T-helper 17 cell (primary cell): ENCODE measurements at places on chromosomes 11 and 22.

DNA sequence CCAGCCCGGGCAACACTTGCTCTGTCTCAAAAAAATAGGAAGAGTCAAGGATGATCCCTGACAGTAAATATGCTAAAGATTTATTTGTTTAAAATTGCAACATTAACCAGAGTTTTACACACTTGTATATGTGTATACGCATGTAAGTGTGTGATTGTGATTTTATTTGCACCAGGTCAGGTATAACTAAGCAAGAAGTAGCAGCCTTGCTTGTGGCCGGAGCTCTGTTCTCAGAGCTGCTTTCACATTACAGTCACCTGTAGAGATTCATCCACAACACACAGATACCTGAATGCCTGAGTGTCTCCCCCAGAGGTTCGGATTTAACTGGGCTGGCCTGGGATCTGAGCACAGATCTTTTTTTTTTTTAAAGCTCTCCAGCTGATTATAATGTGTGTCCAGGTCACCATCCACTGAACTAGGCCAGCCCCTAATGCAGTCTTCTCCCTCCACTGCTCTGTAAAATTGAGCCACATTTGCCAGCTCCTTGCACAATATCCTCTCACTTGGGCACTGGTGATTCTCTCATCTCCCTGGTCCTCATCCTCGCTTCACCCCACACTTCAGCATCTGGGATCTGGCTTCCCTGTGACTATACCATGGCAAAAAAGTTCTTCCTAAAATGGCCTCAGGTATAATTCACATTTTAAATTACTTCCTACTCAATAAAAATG is 48.3 kb downstream of the LIF start:
- DNase-seq: no peak

DNA sequence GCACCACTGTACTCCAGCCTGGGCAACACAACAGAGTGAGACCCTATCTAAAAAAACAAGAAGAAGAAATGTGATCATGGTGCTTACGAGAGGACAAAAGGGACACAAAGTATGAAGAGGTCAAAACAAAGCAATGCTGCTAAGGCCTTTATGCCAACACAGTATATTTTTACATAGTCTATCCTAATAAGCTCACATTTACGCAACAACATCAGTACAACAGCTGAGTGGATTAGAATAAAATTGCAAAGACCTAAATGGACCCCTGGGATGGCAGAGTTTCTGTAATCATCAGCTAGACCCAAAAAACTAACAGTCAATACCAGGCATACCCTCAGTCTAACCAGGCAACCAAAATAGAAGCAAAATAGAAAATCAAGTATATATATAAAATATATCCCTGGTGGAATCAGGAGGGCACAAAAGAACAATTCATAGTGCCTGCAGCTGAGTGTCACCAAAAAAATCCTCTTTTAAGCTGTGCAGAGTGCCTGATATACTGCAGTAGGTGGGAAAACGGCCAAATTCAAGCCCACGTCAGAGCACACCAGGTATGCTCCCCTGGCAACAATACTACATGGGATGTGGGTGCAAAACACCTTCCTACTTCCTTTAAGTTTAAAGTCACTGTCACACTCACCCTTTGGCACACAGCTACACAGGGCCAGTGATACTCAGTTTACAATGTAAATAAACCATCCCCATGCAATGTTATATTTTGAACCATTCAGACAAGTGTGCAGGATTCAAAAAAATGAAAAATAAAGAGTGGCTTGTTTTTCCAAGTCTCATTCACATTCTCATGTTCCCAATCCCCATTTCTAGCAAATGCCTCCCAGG is 57.8 kb downstream of the RBFOX2 start:
- DNase-seq: no peak

DNA sequence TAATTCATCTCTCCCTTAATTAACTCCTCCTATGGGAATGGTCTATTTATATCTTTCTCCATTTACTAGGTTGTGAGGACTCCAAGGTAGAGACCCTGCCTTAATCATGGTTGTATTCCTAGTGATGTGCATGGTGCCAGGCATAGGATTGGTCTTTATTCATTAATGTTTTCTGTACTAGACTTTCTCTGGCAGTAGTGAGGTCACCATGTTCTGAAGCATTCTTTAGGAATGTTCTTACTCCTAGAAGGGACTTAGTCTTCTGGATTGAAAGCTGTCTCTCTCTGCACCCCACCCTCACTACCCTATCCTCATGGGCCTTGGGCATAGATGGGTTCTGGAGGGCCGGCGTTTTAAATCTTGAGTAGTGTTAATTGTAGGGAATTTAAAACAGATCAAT is 10.6 kb upstream of the INSC start:
- no peak for DNase-seq

DNA sequence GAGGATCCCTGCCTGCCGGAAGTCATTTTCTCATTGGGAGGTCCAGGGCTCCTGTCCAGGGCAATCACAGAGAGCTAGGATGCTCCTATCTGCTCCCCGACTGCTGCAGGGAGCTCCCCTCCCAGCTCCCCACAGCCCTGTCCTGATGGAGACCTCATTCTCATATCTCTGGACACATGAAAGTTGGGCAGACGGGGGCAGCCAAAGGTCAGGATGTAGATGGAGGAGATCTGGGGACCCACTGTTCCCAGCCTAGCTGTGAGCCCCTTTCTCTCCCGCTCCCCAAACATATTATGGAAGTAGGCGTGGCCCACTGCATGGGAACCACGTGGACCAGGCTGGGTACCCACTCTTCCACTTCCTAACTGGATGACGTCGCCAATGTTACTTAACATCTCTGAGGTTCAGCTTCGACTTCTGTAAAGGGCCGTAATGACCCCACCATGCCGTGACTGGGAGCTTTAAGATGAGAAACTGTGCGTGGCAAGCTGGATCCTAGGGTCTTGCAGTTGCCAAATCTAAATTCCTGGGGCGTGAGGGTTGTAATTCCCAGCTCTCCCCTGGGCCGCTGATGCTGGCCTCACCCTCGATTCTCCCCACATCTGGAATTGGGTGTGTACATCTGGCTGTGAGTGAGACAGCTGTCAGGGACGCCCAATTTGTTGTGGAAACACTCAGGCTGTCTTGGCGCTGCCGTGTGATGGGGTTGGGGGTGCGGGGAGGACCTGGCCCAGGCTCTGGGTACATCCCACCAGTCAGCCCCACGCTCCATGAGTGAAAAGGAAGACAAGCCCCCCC is 1.8 kb downstream of the CDC42EP2 start:
- no peak for DNase-seq

DNA sequence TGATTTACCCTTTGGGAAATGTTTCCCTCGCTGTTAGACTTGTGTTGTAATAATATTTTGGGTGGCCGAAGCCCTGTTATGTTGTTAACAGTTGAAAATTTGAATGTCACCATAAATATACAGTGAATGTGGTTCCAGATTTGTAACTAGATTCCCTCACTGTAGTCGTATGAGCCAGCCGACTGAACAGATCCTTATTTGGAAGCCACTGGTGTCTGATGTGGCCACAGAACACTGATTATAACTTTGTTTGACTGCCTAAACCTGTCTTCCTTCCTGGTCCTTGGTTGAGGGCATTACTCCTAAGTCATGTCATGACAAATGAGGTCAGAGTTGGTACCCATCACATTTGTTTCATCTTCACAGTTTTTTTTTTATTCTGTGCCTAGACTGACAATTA is 45.4 kb downstream of the YAP1 start:
- DNase-seq: no peak

- no peak for DNase-seq
Observed at GRCh38 chr11:95346265-95346664, 115.3 kb upstream of the SESN3 start.

DNA sequence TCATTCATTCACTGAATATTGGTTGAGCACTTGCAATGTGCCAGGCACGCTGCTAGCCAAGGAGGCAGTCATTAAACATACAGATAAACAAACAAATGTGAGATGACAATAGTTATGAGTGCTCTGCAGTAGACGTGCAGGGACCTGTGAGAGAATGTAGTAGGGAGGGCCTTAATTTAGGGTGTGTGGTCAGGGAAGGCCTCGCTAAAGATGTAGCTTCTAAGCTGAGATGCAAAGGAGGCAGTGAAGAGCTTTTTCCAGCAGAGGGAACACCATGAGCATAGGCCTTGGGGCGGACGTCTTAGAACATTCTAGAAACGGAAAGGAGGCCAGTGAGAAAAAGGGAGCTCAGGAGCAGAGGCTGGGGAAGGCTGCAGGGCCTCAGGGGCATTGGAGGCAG is 789 bp upstream of the NCF4 start:
- no peak for DNase-seq

GRCh38 chr11:16160146-16160545 is 196.2 kb downstream of the SOX6 start:
- DNase-seq: no peak

GRCh38 chr11:17921659-17922415 is 91.0 kb downstream of the SERGEF start:
- DNase-seq: no peak

- no peak for DNase-seq
Observed at GRCh38 chr11:561148-562003, 606 bp downstream of the RASSF7 start.

- DNase-seq: no peak
Observed at GRCh38 chr11:30586251-30587144, at the start of gene MPPED2. TSS of gene MPPED2 (minus strand) at chr11:30586353. CDS start at chr11:30580373, 5,980 bp downstream.
